ENCODE measurements at places on chromosomes 3 and 15.

DNA sequence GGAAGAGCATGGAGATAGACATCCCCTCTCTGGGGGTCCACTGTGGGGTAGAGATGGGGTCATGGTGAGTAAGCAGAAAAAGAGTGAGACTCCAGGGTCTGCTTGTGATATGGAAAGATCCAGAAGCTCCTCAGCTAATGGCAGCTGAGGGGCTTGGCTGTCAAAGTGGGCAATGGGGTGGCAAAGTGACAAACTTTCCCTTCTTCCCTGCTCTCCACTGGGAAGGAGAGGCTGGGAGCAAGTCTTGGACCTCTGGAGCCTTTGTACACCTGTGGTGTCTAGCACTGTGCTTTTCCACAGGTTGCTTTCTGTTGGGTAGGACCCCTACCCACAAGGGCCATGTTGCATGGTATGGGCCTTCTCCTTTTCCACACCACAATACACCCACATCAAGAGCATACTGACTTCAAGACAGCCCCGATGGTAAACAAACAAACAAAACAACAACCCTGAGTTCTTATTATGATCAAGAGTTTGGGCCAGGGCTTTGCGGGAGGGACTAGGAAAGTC lies 3.5 kb downstream of the ITGA11 start:
- DNase-seq: no peak

GRCh38 chr3:18370672-18371071 lies 54.5 kb downstream of the SATB1 start:
- no peak for DNase-seq

- DNase-seq: no peak
These were observed 7.6 kb downstream of the PLXNB1 start for GRCh38 chr3:48422272-48422671.

- DNase-seq: no peak
These were observed 389.7 kb upstream of the MDFIC2 start for GRCh38 chr3:70702132-70702531.

- no peak for DNase-seq
These were observed 289.7 kb upstream of the TPRG1 start for GRCh38 chr3:188881954-188882641.

DNA sequence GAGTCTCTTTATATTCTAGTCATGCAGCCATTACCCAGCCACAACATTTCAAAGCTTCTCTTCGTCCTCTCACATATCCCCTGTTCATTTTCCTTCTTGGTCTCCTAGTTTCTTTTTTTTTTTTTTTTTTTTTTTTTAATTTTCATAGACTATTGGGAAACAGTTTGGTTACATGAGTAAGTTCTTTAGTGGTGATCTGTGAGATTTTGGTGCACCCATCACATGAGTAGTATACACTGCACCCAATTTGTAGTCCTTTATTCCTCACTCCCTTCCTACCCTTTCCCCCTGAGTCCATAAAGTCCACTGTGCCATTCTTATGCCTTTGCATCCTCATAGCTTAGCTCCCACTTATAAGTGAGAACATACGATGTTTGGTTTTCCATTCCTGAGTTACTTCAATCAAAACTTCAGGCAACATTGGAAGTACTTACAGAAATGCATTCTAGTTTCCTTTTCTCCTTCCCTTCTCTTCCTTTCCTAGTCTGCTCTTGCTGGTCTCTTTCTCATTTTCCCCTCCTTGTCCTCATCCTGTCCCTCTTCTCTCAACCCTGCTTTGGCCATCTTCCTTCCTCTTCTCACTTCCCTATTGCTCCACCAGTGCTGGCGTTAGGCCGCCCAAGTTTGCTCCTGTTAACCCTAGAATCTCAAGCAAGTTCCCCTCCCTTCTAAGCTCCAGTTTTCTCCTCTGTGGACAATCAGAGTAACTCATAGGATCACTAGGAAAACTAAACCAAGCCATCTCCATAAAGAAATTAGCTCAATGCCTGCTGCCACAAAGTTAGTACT lies 4.8 kb downstream of the ATP8B4 start:
- DNase-seq: no peak

DNA sequence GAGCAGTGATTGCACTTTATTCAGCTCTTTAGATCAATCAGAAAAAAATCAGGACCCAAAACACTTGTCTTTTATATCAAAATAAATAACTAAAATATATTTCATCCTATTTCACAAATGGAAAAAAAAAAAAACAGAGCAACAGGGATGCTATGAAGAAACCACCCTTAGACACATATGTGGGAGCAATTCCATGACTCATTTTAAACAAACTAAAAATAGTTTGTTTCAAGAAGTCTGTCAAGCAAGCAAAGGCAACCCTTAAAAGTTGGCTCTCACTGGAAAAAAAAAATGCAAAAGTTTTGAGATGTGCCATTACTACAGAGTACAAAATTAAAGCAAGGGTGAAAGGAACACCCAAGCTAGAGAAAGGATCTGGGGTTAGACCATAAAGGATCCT lies 5.7 kb downstream of the ATP13A3 start:
- no peak for DNase-seq

DNA sequence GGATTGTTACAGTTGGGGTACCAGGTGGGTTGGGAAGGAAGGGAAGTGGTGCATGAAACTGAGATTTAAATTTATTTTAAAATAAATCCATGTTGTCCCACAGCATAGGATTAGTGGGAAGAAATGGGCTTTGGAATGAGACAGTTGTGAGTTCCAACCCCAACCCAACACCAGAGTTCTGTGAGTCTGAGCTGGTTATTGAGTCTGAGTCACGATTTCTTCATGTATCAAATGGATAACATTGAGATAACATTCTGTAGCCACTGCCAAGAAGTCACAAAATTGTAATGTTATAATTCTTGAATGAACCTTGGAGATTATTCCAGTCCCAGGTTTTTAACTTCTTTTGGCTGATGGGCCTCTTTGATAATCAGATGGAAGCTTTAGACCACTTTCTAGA lies 13.7 kb downstream of the IFT122 start:
- no peak for DNase-seq

GRCh38 chr3:8846176-8846575 lies 76.8 kb upstream of the OXTR start:
- no peak for DNase-seq

DNA sequence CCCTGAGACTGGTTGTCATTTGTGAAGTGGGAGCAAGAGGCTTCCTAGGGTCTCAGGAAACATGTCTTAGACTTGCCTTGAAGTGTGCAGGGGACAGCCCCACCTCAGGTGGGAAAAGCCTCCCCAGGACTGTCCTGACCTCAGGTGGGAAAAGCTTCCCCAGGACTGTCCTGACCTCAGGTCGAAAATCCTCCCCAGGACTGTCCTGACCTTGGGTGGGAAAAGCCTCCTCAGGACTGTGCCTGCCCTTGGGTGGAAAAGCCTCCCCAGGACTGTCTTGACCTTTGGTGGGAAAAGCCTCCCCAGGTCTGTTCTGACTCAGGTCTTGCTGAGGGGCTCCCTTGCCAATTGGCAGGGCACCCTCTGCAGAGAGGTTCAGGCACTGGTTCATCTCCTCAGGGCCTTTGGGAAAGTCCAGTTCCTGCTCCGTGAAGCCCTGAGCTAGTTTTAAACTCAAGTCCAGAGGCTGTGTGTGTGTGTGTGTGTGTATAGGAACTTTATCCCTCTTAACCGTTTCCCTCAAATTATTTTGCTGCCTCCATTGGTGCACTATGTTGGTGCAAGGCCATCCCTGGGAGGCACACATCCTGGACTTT lies 64.7 kb downstream of the WNT7A start:
- DNase-seq: no peak

DNA sequence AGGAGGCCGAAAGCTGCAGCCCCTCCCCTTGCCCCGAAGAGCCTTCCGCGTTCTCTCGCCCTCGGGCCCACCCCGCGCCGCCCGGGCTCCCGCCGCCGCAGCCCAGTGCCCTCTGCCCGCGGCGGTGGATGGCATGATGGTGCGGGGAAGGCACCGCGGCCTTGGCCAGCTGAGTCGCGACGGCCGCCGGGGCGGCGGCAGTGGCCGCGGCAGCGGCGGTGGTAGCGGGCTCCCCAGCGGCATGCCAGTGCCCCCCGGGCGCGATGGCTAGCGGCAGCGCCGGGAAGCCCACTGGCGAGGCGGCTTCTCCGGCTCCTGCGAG lies 1.2 kb downstream of the TLNRD1 start:
- no peak for DNase-seq

- no peak for DNase-seq
These were observed 64.1 kb upstream of the KBTBD8 start for GRCh38 chr3:66934041-66934440.

- peak; percentile 54 for DNase-seq
These were observed 250.6 kb upstream of the LYSMD4 start for GRCh38 chr15:99983886-99984286.

DNA sequence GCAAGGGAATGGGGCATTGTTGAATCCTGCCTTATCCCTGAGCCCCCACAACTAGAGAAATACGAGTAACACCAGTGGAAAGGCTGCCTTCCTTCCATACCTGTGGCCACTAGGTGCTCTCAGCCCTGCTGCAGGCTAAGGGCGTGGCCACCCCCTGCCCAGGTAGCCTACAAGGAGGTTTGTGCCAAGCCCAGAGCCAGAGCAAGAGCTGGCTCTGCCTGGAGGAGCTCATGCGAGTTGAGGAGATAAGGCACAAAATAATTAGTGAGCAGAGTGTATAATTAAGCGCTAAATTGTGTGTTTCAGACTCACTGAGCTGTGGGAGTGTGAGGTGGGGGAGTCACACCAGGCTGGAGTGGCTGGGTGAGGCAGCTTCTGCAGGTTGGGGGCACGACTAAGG lies 49.2 kb downstream of the TPRA1 start:
- no peak for DNase-seq

DNA sequence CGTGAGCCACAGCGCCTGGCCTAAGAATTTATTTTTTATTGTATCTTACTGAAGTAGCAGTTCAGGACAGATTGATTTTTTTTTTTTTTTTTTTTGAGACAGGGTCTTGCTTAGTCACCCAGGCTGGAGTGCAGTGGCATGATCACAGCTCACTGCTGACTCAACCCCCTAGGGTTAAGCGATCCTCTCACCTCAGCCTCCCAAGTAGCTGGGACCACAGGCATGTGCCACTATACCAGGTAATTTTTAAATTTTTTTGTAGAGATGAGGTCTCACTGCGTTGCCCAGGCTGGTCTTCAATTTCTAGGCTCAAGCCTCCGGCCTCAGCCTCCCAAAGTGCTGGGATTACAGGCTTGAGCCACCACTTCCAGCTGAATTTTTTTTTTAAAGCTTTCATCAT lies 99.8 kb upstream of the HERC1 start:
- no peak for DNase-seq

DNA sequence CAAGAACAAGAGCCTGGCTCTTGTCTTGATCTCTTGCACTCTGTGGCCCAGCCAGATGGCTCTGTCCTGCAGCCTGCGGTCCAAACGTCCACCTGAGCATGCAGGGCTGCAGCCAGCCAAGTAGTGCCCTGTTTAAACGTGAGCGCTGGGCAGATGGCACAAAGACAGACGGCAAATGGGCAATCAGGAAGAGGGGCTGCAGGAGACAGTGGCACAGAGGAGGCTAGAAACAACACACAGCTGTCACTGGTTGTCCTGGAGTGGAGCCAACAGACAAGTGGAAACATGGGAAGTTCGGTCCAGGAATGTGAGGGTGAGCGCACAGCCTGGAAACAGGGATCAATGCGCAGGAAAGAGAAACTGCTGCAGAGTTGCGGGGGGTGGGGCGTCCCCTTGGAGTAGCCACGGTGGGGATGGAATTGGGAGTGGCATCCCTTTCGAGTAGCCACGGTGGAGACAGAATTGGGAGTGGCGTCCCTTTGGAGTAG lies 10.7 kb upstream of the ZXDC start:
- no peak for DNase-seq

- no peak for DNase-seq
These were observed 3.6 kb downstream of the PDIA3 start for GRCh38 chr15:43749690-43750345.

GRCh38 chr15:33581032-33581431 lies 270.3 kb downstream of the RYR3 start:
- peak; percentile 9 for DNase-seq

- DNase-seq: no peak
These were observed 49.5 kb downstream of the UMPS start for GRCh38 chr3:124779751-124780191.

DNA sequence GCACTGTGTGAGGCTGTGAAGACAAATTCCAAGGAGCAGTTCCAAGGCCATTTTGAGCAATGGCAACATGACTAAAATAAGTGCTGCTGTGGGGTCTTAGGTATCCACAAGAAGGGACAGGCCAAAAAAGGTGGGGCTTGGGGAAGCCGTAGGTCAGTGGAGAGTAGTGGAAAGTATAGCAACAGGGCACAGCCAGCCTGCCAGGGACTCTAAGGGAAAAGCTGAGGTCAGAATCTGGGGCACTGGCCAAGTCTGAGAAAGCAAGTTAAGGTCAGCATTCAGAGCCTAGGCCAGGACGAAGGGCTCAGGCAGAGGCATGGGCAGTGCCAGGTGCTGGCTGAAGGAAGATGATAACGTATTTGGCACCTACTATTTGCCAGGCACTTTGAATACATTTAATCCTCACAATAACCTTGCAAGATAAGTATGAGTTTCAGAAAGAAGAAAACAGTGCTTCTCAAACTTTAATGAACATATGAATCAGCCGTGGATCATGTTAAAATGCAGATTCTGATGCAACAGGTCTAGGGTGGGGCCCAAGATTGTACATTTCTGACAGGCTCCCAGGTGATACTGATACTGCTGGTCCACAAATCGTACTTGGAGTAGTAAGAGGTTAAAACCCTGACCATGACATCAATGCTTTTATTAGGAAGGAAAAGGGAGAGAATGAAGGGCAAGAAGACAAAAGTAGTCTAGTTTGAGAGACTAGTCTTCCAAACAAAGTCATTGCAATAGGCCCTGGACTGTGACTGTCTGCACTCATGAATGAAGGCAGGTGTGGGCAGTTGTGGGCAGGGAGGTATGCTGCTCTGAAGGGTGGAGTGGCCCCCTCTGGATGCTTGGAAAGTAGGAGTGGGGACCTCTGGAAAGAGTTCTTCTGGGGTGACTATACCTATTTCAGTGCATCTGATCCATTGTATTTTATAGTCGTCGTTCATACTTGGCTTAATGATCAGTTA lies 106.3 kb upstream of the ANKRD28 start:
- no peak for DNase-seq

- no peak for DNase-seq
These were observed 150.7 kb downstream of the FOXB1 start for GRCh38 chr15:60154764-60155325.

DNA sequence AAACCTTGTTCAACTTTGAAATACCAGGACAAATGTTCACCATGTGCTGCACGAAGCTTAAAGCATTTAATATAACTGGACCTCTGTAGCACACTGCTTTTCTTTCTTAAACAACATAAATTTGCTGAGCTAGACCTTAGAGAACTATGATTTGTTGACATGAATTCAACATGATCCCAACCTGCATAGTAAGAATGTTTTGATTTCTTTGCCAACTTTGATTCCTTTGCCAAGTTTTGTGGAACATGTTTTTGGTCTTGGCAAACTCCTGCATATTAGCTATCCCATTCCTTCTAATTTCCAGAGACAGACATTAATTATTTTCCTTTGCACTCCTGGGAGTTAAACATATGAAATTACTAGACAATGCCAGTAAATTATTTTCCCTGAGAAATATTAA lies 197.2 kb upstream of the RBMS3 start:
- no peak for DNase-seq

- DNase-seq: peak; percentile 50
These were observed 158.7 kb downstream of the USP13 start for GRCh38 chr3:179811321-179812095.

GRCh38 chr3:122427857-122428471 lies 12.1 kb upstream of the WDR5B start:
- no peak for DNase-seq

GRCh38 chr3:513301-513700 lies 316.7 kb downstream of the CHL1 start:
- DNase-seq: no peak
